D721Med (cell line): ENCODE measurements at places on chromosomes 4 and X.

DNA sequence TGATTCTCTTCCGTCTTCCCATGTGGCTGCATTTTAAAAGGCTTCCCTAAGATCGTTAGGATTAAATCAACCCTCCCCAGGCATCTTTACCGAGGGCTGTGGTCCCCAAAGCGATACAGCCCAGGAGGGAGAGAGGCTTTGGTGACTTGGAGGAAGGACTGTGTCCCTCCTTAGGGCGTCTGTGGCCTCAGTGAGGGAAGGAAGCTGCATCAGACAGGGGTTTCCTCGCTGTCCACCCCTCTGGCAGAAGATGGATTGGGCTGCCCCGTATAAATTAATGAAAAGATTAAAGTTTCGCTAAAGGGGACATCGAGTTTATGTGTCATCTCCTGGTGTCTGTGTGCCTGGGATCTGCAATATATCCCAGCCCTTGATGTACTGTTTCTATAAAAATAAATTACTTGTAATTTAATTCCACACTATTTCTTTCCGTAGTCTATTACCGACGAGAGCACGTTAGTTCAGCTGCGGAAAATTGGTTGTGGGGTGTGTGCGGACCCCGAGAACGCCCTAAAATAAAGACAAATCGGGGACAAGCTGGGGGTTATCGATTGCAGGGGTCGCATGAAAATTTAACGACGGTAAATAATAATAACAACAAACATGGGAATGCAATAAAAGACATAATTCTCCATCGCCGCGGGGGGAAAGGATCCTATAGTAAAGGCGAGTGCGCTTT, 6.5 kb downstream of the SHOX start:
- DNase-seq: no peak

DNA sequence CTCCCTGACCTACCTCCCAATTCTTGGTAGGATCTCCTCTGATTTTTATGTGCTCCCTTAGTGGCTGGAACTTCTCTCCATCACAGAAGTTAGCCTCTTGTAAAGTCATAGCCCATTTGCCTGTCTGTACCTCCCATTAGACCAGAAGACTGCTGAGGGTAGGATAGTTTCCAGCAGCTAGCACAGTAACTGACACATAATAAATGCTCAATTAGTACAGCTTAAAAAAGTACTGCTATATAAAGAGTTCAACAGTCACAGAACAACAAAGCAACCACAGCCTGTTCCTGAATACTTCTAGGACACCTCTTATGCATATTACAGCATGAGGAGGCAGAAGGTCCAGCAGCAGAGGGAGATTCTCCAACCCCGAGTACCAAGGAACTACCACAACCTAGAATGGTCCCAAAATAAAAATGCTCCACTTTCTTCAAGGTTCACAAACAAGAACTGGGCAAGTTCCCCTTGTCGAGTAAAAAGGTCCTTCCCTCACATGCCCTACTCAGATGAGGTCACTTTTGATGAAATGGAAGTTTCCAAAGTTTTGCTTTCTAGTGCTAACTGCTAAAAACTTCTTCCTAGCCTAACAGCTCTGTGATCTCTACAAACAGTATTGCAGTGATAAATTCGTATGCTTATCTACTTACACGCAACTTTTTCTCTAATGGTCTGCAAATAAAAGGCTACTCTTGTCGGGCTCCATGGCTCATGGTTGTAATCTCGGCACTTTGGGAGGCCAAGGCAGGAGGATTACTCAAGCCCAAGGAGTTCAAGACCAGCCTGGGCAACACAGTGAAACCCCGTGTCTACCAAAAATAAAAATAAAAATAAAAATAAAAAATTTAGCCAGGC, 12.8 kb downstream of the MECP2 start:
- DNase-seq: no peak

- no peak for DNase-seq
Measured at GRCh38 chr4:149549911-149550310, 265.7 kb downstream of the IQCM start.

DNA sequence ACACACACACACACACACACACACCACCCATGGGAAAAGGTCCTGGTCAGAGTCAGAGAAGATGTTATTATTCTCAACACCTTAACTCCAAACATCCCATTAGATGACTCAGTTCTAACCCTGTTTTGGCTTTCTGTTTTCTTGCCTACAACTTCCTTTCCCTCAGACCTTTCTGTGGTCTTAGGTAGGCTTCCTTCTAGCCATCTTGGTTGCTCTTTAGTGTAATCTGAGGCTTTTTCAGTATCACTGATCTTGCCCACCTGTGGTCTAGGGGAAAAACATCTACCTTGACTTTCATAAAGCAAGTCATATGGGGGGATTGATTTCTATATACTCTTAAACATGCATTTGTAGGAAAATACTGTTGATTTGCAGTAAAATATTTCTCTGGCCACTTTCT, 56.9 kb downstream of the ATG4A start:
- DNase-seq: no peak

- no peak for DNase-seq
Measured at GRCh38 chr4:16967722-16968121, 69.3 kb upstream of the LDB2 start.
